RWPE2 (cell line): ENCODE measurements at places on chromosomes 16 and 17.

GRCh38 chr16:61858988-61859387 lies 177.2 kb downstream of the CDH8 start:
- no peak overlapping the region for H3K27ac ChIP-seq
- H3K4me1 ChIP-seq: no peaks in the 10 kb centered on the region
- no peaks in the 10 kb centered on the region for H3K27me3 ChIP-seq
- DNase-seq: no peak
- no peaks in the 10 kb centered on the region for H3K36me3 ChIP-seq

GRCh38 chr16:71338193-71338592 lies 20.3 kb upstream of the CALB2 start:
- no peaks in the 10 kb centered on the region for H3K27me3 ChIP-seq
- H3K4me3 ChIP-seq: no peak overlapping the region
- peaks cover 26% of the 10 kb centered on the region for H3K4me1 ChIP-seq
- H3K27ac ChIP-seq: peak overlapping the region; percentile 69
- DNase-seq: no peak

GRCh38 chr16:86034421-86034919 lies 135.5 kb downstream of the IRF8 start:
- peaks cover 43% of the 10 kb centered on the region for H3K27me3 ChIP-seq
- H3K27ac ChIP-seq: no peak overlapping the region
- no peaks in the 10 kb centered on the region for H3K36me3 ChIP-seq
- no peaks in the 10 kb centered on the region for H3K4me1 ChIP-seq

DNA sequence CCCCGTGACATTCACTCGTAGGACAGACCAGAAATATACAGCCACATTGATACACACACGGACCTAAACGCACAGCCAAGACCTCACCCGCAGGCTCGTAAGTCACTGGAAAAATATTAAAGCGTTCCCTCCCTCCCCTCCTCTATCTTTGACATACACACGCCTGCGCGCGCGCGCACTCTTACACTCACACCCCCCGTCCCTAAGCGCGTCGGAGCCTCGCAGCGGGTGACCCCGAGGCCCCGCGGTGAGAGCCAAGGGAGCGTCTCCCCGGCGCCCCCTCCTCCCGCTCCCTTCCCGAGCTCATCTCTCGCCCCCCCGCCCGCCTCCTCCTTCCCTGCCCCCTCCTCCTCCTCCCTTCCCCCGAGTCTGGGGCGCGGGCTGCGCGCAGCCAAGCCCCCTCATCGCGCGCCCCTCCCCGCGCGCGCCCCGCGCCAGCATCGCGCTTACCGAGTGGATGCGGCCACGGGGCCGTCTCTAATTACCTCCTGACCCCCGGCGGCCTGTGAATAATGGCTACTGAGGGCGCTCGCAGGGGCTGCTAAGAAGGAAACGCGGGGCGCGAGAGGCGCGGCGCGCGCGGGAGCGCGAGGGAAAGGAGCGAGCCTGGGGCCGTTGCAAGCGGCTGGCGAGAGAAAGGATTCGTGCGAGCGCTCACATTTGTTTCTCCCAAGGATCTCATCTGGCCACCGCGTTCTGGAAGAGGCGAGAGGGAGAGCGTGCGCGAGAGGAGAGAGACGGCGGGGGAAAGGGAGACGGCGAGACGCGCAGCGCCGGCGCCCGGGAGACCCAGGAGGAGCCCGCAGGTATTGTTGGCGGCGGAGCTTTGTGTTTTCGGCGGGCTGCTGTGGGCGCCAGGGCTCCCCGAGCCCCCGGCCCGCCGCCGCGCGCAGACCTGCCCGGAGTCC lies 42.4 kb downstream of the RAI1 start:
- H3K4me1 ChIP-seq: peaks cover 39% of the 10 kb centered on the region
- H3K36me3 ChIP-seq: peaks cover 18% of the 10 kb centered on the region
- H3K27me3 ChIP-seq: no peaks in the 10 kb centered on the region
- peak overlapping the region; percentile 21 for H3K4me3 ChIP-seq

DNA sequence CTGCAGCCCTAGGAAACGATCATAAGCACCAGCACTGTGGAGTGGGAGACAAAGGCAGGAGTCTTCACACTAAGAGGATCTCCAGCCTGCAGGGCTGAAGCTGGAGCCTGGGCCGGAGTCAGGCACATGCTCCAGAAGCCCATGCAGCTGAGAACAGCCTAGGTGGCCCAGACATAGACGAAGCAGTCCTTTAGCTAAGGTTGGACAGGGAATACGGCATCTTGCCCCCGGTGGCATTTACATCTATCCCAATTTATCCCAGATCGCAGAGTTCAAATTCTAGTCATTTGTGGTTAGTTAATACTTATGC lies 13.9 kb downstream of the TSPOAP1 start:
- H3K4me3 ChIP-seq: no peak overlapping the region
- H3K27ac ChIP-seq: no peak overlapping the region
- H3K27me3 ChIP-seq: no peaks in the 10 kb centered on the region
- peak; percentile 42 for DNase-seq
- H3K4me1 ChIP-seq: no peaks in the 10 kb centered on the region
- no peaks in the 10 kb centered on the region for H3K36me3 ChIP-seq

DNA sequence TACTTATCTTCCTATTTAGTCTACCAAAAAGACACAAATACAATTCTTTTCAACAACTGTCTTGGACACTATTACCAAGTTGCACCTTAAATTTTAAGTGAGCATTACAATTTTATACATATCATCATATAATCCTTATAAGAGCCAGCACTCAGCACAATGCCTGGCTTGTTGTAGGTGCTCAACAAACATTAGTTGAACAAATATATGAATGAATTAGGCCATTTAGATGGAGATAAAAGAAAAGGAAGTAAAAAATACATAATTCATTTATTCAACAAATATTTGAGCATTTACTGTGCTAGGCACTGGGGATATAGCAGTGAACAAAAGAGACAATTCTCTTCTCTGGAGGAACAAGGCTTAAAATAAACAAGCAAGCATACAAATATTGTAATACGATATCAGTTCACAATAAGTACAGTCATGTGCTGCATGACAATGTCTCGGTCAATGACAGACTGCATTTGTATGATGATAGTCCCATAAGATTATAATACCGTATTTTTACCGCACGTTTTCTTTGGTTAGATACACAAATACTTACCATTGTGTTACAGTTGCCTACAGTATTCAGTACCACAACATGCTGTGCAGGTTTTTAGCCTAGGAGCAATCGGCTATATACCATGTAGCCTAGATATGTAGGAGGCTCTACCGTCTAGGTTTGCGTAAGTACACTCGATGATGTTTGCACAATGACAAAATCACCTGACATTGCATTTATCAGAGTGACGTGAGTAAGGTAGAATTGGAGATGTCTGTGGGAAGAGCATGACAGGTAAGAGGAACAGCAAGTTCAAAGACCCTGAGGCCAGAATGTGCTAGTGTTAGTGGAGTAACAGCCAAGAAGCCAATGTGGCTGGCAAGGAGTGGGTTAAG lies 86.4 kb upstream of the HS3ST2 start:
- H3K36me3 ChIP-seq: no peaks in the 10 kb centered on the region
- no peak for DNase-seq
- peaks cover 3% of the 10 kb centered on the region for H3K27me3 ChIP-seq
- H3K4me3 ChIP-seq: no peak overlapping the region
- no peak overlapping the region for H3K27ac ChIP-seq
- H3K4me1 ChIP-seq: no peaks in the 10 kb centered on the region

GRCh38 chr17:35554668-35555067 lies 6.0 kb downstream of the SLFN14 start:
- no peak for DNase-seq
- H3K27ac ChIP-seq: no peak overlapping the region
- H3K4me1 ChIP-seq: no peaks in the 10 kb centered on the region

DNA sequence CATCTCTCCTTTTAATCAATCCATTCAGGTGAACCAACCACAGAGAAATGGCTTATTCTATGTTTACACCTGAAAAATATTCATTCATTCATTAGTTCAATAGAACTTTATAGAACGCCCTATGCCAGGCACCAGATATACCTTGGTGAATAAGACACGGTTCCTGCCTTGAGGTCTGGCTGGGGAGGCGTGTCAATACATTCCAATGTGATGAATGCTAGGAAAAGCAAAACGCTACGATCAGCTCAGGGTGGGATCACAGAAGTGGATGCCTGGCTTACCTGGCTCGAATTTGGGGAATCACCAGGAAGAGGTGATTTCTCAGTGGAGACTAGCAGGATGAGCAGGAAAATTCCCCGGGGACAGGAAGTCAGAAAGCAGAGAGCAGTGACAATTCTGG lies 17.5 kb upstream of the WFIKKN2 start:
- peak overlapping the region; percentile 24 for H3K27ac ChIP-seq
- H3K36me3 ChIP-seq: no peaks in the 10 kb centered on the region
- H3K27me3 ChIP-seq: no peaks in the 10 kb centered on the region
- H3K4me3 ChIP-seq: no peak overlapping the region
- H3K4me1 ChIP-seq: peaks cover 12% of the 10 kb centered on the region

DNA sequence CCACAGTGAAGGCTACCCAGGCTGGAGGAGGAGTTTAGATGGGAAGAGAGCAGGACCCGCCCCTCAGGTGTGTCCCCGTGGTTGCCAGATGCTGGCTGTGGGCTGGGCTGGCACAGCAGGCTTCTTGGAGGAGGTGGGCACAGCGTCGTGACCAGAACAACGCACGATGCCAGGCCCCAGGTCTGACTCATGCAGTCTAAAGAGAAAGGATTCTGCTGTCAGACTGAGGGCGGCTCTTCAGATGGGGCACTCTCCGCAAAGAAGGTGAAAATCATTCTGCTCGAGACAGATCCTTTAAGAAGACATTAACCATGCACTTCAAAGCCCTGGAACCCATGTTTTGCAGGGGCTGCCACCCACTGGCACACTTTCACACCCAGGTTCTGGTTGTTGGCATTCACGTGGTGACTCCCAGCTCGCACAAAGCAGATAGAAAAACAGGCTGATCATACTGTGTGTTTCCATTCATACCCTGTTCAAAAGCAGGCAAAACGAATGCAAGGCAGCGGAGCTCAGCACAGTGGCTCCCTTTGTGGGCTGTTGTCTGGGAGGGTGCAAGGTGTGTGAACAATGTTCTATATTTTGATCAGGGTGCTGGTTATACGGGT lies 19.0 kb downstream of the CACNG4 start:
- no peak for DNase-seq
- no peak overlapping the region for H3K4me3 ChIP-seq
- H3K27ac ChIP-seq: no peak overlapping the region
- H3K4me1 ChIP-seq: peaks cover 13% of the 10 kb centered on the region
- H3K36me3 ChIP-seq: no peaks in the 10 kb centered on the region
- H3K27me3 ChIP-seq: no peaks in the 10 kb centered on the region

DNA sequence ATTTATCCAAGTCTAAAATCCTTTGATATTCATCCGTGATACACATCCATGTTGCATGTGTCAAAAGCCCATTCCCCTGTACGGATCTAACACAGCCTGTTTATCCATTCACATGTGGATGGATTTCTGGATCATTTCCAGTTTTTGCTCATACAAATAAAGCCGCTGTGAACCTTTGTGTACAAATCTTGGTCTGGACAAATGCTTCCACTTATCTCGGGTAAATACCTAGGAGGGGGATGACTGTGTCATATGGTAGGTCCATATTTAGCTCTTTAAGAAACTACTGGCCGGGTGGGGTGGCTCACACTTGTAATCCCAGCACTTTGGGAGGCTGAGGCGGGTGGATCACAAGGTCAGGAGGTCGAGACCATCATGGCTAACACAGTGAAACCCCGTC lies 6.3 kb upstream of the TBCD start:
- no peaks in the 10 kb centered on the region for H3K4me1 ChIP-seq
- H3K27ac ChIP-seq: no peak overlapping the region
- H3K4me3 ChIP-seq: no peak overlapping the region
- no peaks in the 10 kb centered on the region for H3K27me3 ChIP-seq
